ENCODE measurements at places on chromosomes 3 and 15.

- DNase-seq = no peak
Measured at GRCh38 chr3:46871222-46871621, 6.3 kb upstream of the PTH1R start.

GRCh38 chr3:38131621-38132369 lies 5.1 kb downstream of the ACAA1 start:
- peak; percentile 47 for DNase-seq

GRCh38 chr3:131353986-131354385 lies 27.6 kb upstream of the NUDT16 start:
- no peak for DNase-seq

DNA sequence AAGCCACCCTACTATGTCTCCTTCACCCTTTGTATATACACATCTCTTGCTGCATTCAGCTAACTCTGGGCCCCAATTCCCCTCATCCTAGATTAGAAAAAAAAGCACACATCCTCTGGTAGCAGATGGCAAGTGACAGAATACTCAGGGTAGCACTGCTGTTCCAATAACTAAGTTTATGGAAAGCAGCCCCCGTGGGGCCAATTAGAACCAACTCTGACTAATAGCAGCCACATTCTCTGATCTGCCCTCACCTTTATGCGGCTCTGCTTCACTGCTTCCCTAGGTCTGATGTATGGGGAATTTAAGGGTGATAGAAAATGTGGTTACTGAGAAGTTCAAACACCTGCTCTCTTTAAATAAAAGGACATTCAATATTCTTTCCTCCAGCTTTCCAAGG lies 74.9 kb upstream of the SETMAR start:
- no peak for DNase-seq

DNA sequence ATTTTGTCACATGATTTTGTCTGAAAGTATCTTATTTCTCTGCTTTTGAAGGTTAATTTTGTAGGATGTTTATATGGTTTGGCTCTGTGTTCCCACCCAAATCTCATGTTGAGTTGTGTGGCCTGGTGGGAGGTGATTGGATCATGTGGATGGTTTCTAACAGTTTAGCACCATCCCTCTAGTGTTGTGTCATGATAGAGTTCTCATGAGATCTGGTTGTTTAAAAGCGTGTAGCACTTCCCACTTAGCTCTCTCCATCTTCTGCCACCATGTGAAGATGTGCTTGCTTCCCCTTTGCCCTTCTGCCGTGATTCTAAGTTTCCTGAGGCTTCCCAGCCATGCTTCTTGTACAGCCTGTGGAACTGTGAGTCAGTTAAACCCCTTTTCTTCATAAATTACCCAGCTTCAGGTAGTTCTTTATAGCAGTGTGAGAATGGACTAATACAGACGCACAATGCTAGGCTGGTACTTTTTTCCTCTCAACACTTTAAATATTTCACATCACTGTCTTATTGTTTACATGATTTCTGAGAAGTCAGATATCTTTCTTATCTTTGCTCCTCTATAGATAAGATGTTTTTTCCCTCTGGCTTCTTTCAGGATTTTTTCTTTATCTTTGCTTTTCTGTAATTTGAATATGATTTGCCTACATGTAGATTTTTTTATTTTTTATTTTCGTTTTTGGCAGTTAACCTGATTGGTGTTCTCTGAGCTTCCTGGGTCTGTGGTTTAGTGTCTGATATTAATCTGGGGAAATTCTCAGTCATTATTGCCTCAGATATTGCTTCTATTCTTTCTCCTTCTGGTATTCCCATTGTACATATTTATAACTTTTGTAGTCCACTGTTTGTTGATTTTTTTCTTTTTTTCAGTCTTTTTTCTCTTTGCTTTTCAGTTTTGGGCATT lies 22.2 kb downstream of the BTD start:
- DNase-seq = no peak

- no peak for DNase-seq
Measured at GRCh38 chr15:37046876-37047614, 53.3 kb downstream of the MEIS2 start.

DNA sequence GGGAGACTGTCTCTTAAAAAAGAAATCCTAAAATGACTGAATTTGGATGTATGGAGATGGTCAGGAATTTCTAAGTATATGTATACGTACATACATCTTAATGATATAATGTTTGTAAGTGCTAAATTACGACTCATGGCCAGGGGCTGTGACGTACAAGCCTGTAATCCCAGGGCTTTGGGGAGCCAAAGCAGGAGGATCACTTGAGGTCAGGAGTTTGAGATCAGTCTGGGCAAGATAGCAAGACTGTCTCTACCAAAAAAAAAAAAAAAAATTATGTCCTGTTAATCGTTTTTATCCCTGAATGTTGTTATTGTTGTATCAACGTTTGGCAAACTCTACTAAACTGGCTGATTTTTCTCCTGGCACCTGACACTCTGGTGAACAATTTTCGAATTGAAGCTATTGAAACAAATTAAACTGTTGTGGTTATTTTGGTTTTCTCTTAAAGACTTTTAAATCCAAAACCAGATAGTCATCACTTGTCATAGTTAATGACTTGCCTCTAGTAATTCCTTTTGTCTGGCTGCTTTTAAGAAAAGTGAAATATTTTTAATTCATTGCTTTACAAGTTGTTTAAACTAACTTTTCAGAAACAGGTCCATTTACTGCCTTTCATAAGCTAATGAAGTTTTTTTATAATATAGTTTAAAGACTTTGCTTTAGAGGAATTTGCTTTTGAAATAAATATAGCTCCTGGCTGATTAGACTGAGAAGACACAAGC lies 7.0 kb downstream of the MORF4L1 start:
- no peak for DNase-seq

Measured in inflammatory macrophage treated with lipopolysaccharide for 4 hours (primary cell).